ENCODE measurements at places on chromosomes 5 and 9. TPM values are rescaled to one million over a fixed set of nuclear protein-coding genes. Genes with fewer than 3 reads are reported as not detected.

DNA sequence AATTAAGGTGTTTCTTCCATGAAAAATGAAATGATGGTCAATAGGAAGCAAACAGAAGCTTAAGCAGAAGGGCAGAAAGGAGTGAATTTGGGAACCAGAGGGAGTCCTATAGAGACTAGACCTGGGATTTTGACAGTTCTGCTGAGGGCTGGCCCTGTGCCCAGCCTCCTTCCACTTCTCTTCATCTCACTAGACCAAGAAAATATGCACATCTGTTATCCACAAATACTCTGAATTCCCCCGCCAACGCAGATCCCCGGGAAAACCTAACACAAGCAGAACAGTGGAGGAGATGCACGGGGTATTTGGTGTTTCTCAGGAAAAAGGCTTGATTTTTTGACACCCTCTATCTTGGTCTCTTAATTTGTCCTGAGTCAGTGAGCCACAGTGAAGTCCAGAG lies 22.7 kb downstream of the GRIA1 start:
- H3K27me3 ChIP-seq: no peaks in the 10 kb centered on the region
- no peaks in the 10 kb centered on the region for H3K36me3 ChIP-seq

GRCh38 chr5:137206030-137206715 lies 293.0 kb downstream of the SPOCK1 start:
- H3K4me1 ChIP-seq: no peaks in the 10 kb centered on the region
- H3K36me3 ChIP-seq: no peaks in the 10 kb centered on the region
- no peak for DNase-seq
- H3K27ac ChIP-seq: no peak overlapping the region

DNA sequence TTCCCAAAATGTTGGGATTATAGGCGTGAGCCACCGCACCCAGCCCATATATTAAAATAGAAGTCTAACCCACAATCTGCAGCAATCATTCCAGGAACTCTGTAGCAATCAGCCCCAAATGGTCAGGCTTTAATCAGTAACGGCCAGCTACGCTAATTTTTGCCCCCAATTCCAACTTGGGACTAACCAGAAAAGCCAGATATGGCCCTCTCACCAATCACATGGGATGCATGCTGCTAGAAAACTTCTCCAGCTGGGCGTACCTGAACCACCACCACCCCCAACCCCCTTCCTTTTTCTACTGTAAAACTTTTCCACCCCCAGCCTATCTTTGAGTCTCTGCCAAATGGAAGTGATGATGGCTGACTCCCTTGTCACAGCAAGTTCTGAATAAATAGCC lies 4.1 kb downstream of the SUSD1 start:
- H3K27me3 ChIP-seq: no peaks in the 10 kb centered on the region
- no peak for DNase-seq
- no peak overlapping the region for H3K4me3 ChIP-seq
- H3K27ac ChIP-seq: peak overlapping the region; percentile 86
- no peaks in the 10 kb centered on the region for H3K36me3 ChIP-seq

The MSX2 gene
- total RNA-seq: 0.88 TPM

The UNC5A gene
- total RNA-seq: not detected
